ENCODE measurements at places on chromosomes 5 and 9.

GRCh38 chr5:123752552-123753179 is 240.7 kb downstream of the CSNK1G3 start:
- no peak for DNase-seq

DNA sequence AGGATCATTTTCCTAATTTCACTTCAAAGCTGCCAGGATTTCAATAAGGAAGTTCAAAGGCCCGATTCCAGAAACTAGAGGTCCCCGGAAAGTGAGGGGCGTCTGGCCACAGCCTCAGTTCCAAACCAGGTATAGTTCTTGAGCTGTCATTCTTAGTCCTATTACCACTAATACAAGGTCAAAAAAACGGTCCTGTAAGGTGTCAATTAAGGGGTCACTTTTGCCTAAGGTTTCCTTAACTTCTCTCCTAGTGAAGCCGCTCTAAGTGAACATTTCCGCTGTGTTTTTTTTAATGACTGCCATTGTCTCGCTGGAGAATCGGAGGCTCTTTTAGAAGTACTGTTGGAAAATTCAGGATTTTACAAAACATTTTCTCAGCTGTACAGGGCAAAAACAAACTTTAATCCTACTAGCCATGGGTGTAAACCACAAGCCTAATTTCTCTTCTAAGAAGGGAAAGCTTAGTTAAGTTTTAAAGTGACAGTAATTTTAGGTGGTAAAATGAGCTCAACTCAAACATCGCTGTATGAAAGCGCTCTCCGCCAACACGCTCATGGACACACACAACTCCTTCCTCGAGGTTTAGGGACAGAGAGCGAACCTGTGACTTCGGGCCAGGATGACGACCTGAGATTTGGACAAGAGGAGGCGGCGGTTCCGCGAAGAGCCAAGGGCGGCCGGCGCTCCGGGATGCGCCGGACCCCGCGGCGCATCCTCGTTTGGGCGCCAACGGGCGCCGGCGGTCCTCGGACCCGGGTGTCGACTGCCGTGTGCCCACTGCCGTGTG is 76.7 kb upstream of the IFNE start:
- no peak for DNase-seq

DNA sequence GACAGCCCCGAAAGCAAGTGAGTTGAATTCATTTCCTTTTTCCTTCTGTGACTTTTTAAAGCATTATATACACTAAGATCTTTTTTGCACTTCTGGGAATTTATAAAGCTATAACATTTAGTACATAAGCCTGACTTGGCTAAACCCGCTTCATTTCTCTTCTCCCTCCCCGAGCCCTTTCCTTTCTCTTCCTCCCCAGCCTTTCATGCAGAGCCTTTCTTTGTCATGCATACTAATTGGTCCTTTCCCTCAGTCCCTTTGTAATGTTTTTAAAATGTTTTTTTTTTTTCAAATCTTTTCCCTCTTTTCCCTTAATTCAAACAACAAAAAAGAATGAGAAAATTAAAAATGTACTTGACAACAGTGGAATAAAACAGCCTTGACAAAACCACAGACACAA is 246.4 kb downstream of the PSAT1 start:
- DNase-seq = no peak

- no peak for DNase-seq
Measured at GRCh38 chr9:88230612-88231011, 92.3 kb upstream of the SPATA31C2 start.

DNA sequence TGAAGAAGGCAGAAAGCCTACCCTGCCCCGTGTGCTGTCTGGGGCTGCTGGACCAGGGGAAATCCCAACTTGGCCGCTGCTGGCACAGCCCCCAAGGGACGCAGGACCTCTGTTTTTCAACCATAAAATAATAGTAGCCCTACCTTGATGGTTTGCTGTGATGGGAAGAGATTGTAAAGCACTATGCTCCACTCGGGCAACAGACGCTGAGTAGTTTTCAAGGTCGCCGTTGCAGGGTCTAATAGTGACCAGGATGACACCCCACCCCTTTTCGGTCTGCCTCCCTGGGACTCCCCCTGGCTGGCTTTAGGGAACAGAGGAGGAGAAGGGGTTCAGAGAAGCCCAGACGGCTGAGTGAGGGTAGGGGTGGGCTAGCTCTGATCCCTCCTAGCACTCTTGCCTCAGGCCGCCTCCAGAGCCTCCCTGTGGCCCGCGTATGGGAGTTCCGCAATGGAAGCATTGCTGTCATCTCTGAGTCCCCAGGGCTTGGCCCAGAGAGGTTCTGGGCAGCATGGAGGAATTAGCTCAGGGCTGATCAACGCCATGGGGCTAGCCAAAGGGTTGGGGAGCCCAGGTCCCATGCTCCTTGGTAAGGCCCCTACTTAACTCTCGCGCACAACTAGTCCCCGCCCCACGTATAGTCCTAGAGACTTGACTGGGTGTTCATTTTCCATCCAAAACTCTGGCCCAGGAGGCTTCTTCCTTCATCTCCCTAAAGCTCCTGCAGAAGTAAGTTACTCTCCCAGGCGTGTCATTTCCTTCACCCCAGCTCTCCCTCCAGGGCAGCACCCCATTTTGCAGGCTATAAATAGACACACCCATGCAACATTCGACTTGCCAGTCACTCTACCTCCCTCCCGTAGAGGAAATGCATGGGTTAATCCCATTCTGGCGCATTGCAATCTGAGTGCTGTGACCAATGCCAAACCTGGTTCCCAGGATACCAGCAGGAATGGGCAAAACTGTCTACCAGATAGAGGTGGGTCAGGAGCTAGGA is 1.1 kb upstream of the IRF1 start:
- DNase-seq = no peak

DNA sequence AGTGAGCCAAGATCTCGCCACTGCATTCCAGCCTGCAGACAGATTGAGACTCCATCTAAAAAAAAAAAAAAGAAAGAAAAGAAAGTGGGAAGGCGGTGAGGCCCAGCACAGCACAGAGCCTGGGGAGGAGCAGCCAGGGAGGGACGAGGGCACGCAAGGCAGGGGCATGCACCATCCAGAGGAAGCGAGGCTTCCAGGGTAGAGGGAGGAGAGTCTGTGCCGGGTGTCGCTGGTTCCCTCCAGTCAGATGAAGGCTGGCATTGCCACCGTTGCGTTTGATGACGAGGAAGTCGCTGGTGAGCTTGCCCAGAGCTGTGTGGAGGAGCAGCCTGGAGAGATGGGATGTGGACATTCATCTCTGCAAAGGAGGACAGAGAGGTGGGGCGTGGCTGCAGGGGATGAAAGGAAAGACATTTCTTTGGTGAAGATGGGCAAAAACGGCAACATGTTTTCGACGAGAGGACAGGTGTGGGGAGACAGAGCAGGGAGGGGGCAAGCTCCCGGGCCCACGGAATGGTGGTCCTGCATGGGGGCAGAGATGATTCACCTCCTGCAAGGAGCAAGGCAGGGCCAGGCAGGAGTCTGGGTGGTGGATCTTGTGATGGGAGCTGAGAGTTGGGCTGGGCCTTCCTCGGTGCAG is 18.6 kb upstream of the OLFM1 start:
- DNase-seq = no peak

DNA sequence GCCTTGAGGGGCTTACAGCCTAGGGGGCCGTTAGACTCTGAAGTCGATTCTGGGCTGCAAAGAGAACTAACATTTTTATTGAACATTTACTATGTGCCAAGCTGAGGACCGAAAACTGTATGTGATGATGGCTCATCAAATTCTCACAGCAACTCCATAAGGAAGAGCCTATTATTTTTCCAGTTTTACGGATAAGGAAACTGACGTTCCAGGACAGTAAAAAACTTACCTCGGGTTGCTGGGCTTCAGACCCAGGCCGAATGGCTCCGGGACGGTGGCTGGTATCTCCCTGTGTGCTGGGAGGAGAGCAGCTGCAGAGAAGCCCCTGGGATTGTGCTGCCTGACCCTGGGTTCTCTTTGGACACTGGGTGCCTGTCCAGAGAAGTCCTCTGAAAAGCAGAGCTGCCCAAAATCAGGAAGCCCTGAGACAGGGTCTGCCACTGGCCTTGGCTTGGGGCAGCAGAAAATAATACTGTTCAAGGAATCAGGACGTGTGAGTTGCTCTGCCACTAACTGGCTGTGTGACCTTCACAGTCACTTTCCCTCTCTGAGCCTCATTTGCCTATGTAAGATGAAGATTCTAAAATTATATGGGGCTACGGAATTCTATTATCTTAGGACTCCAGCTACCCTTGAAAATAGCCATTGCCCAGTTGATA is 116.3 kb upstream of the CPEB4 start:
- no peak for DNase-seq

GRCh38 chr5:53069626-53070025 is 39.9 kb downstream of the MOCS2 start:
- no peak for DNase-seq

DNA sequence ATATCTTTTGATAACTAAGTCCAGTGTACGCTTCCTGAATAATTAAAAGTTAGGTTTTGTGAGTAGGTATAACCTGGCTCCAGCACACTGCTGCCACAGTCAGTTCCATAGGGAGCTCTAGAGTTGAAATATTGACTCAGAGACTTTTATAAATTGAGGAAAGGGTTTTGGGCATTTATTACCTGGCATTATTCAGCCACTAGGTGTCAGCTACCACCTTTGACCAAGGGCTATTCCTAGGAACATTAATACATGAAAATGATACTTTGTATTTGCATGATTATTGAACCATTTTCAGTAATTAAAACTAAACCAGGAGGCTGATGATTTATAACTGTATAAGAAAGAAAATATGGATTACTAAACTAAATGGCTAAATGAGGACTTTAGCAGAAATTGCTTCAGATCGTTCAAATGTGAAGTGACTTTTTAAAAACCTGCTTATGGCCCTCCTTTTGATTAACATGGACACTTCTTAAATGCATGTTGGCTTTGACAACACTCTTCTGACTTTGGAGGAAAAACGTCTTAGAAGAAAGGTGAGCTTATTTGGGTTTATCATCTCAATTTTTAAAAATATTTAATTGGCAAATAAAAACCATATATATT is 83.0 kb downstream of the SMC2 start:
- no peak for DNase-seq

GRCh38 chr5:156623381-156624040 is 226.6 kb upstream of the PPP1R2B start:
- no peak for DNase-seq

GRCh38 chr9:113787871-113788270 is 88.2 kb upstream of the ZNF618 start:
- DNase-seq = no peak

GRCh38 chr9:92962846-92963245 is 15.5 kb downstream of the FGD3 start:
- no peak for DNase-seq

DNA sequence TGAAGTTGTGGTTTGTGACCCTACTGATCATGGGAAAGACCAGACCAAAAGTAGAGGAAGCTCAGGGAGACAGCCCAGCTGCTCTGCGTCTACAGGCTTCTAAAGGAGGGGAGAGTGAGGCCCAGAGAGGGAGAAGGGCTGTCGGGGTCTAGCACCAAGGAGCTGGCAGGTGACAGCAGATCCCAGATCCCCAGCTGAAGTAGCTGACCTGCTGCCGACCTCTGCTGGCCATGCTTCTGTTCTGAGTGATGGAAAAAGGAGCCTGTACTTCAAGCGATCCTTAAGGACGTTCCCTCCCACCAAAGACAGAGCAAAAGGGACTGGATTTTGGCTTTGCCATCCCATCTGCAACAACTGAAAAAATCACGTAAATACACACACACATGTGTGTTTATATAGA is 22.7 kb upstream of the QSOX2 start:
- DNase-seq = no peak

GRCh38 chr5:122150215-122150614 is 20.9 kb downstream of the ZNF474 start:
- DNase-seq = no peak

GRCh38 chr9:4073371-4073770 is 226.5 kb downstream of the GLIS3 start:
- DNase-seq = no peak

GRCh38 chr9:81473708-81474107 is 215.6 kb downstream of the TLE1 start:
- no peak for DNase-seq

DNA sequence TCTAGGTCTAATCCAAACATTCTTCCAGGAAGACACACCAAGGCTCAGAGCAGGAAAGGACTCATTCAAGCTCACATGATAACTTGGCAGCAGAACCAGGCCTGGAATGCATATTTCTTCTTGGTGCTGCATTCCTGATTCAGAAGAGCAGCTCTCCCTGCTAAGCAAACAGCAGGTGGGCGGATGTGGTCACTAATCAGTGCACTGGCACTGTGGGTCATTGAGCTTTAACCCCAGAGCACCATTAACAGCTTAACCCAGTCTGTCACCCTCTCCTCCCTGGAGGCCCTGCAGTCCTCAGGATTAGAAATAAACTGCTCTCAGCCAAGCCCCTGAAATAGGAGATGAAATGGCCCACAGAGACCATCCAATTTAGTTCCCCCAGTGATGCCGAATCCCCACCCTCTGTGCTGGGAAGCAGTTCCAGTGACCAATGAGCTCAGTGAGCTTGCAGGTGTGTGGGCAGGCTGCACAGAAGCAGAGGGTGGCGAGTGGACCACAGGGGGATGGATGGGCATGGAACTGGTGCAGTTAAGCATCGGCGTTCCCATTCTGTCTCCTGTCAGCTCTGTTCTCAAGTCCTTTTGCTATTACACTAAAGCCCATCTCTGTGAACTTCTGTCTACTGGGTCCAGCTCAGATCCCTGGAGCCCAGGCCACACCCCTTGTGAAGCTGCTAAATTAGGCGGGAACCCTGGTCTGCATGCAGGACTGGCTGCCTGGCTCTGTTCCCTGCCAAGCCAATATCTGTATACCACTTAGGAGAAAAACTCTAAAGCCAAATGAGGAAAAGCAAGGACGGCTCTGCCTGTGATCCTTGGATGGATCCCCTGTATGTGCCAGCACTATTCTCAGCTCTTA is 16.6 kb upstream of the MEGF9 start:
- DNase-seq = no peak

DNA sequence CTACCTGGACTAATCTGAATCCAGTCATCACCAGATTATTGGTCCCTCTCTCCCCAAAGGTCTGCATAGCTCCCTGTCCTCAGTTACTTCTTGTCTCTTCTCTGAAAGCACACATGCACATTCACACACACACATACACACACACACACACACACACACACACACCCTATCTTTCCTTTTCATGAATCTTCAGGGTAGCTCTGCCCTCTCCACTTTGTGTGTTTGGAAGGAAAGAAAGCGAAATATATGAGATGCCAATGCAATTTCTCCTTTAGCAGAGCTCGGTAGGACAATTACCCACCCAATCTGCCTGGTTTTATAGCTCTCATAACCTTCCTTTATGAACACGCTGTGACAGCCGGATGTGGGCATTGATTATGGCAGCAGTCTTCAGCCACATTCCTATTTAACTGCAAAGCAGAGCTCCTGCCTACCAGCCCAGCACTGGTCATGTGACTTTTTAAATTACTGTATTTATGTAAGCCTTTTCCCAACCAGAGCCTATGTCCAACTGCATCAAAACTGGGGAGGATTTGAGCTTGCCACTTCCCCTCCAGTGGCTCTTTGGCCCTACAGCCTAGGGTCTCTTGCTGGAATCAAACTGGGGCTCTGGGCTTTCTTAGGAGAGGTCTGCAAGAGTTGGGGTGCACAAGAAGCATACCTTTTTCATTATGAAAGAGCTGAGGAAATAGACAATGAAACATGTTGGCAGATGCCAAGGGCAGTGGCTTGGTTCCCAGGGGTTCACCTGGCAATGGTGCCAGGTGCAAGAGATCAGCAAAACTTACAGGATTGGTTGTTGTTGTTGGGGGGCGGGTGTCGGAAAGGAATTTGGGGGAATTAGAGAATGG is 20.8 kb upstream of the MATR3 start:
- no peak for DNase-seq
